ENCODE measurements at places on chromosomes 2 and 18. TPM values are rescaled to one million over a fixed set of nuclear protein-coding genes. Genes with fewer than 3 reads are reported as not detected.

- no peak for DNase-seq
Measured at GRCh38 chr18:924987-925386, 20.3 kb downstream of the ADCYAP1 start.

Gene C2orf92
- total RNA-seq: 10.4 TPM

GRCh38 chr2:30414961-30415360 lies 32.1 kb upstream of the LCLAT1 start:
- DNase-seq: no peak

Gene SERPINB10
- not detected for total RNA-seq

Gene C1QL2
- total RNA-seq: not detected

DNA sequence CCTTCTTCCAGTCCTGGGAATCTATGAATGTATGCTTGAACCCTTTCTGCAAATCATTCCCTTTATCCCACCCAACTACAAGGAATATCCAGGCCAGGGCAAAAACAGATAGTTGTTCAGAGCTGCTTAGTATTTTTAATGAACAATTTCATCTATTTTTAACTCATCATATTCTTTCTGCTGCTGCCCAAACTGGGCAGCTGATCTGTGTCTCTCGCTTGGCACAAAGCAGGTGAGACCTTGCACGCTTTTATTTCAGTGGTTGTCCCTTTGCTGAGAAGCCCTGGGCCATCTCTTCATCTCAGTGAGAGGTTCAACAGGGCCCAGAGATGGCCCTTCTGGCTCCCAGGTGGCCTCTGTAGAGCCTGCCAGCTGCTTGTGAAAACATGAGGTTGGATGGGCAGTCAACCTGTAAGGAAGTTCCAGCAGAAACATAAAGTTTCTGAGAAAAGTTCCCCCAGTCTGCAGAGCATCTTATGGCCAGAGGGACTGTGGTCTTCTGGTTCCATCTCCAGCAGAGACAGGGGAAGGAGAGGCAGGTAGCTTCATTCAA lies 57.5 kb downstream of the MYCN start:
- no peak for DNase-seq

Gene DSC3
- total RNA-seq: not detected

Gene ASAP2
- total RNA-seq: 30.3 TPM

Gene PDE1A
- total RNA-seq: 13.1 TPM

Gene SIX3
- total RNA-seq: not detected

DNA sequence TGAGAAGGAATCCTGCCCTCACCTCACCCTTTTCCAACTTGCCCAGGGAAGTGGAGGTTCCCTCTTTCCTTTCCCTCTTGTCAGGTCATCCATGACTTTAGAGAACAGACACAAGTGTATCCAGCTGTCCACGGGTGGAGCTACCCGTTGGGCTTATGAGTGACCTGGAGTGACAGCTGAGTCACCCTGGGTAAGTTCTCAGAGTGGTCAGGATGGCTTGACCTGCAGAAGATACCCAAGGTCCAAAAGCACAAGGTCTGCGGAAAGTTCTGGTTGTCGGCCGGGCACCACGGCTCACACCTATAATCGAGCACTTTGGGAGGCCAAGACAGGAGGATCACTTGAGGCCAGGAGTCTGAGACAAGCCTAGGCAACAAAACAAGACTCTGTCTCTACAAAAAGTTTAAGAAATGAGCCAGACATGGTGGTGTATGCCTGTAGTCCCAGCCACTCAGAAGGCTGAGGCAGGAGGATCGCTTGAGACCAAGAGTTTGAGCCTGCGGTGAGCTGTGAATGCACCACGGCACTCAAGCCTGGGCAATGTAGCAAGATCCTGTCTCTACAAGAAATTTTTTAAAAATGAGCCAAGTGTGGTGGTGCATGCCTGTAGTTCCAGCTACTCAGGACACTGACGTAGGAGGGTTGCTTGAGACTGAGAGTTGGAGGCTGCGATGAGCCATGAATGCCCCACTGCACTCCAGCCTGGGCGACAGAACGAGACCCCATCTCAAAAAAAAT lies 14.0 kb upstream of the CNDP1 start:
- no peak for DNase-seq

- no peak for DNase-seq
Measured at GRCh38 chr2:111100765-111101162, 19.9 kb upstream of the BCL2L11 start.

GRCh38 chr2:54574107-54574859 lies 118.2 kb downstream of the SPTBN1 start:
- DNase-seq: no peak

- DNase-seq: no peak
Measured at GRCh38 chr2:59276917-59277316, 1035.8 kb upstream of the FANCL start.

Gene COL4A4
- 0.76 TPM for total RNA-seq

DNA sequence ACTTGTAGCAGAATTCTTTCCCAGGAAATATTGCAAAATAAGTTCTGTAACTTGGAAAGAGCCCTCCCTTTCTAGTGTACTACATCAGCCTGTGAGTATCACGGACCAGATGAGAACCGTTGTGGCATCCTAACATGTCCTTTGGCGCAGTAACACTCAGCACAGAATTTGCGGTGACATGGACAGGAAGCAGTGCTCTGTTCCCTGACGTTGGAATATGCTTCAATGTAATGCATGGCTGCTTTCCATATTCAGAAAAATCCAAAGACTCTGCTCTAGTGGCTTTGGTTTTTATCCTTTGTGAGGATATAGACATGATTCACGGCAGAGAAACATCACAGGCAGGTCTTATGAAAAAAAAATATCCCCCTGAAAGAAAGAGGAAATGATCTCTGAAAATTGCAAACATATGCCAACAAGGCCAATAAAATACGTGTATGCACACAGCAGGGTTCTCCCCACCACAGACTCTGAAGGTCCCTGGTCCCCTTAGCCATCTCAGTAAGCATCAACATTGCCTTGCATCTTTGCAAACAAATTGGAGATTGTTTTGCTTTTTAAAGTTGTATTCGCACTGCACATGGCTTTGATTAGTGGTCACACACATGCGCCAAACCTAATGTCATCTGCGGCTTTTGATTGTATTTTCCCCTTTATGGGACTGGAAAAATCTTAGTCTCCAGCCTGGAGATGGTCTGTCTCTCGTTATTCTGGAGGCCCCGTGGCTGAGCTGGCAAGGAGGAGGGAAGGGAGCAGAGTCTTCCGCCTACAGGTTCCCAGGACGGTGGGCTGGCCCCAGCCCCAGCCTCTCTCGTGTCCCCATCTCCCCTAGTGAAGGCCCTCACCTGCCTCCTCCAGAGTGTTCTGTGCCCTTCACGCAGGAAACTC lies 122.9 kb downstream of the COPS8 start:
- DNase-seq: no peak

GRCh38 chr2:56297671-56298070 lies 113.9 kb downstream of the CCDC85A start:
- no peak for DNase-seq

Gene NAPG
- total RNA-seq: 60.6 TPM

DNA sequence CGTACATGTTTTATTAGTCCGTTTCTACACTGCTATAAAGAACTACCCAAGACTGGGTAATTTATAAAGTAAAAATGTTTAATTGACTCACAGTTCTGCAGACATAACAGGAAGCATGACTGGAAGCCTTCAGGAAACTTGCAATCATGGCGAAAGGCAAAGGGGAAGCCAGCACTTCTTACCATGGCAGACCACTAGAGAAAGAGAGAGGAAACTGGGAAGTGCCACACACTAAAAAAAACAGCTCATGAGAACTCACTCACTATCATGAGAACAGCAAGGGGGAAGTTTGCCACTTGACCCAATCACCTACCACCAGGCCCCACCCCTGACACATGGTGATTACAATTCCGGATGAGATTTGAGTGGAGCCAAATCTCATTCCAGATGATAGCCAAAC lies 466.2 kb downstream of the IRS1 start:
- DNase-seq: no peak

- DNase-seq: no peak
Measured at GRCh38 chr18:44552706-44553105, 128.0 kb upstream of the SETBP1 start.

DNA sequence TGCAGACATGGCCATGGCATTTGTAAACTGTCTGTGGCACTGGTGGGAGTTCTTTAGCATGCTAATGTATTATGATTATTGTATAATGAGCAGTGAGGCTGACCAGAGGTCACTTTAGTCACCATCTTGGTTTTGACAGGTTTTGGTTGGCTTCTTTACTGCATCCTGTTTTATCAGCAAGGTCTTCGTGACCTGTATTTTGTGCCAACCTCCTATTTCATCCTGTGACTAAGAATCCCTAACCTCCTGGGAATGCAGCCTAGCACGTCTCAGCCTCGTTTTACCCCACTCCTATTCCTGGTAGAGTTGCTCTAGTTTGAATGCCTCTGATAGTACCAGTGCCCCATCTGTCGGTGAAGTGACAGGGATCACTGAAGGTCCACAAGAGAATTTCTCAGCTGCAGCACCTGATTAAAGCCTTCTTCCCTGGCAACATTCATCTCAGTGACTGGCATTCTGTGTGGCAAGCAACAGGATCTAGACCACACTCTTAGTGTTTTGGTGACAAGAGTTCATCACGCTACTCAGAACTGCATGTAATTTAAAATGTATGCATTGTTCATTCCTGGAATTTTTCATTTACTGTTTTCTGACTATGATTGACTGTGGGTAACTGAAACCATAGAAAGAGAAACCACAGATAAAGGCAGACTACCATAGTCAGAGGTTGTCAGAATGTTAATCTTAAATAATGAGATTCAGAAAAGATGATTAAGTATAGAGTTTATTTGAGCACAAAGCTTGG lies 43.0 kb upstream of the GPR39 start:
- DNase-seq: no peak

DNA sequence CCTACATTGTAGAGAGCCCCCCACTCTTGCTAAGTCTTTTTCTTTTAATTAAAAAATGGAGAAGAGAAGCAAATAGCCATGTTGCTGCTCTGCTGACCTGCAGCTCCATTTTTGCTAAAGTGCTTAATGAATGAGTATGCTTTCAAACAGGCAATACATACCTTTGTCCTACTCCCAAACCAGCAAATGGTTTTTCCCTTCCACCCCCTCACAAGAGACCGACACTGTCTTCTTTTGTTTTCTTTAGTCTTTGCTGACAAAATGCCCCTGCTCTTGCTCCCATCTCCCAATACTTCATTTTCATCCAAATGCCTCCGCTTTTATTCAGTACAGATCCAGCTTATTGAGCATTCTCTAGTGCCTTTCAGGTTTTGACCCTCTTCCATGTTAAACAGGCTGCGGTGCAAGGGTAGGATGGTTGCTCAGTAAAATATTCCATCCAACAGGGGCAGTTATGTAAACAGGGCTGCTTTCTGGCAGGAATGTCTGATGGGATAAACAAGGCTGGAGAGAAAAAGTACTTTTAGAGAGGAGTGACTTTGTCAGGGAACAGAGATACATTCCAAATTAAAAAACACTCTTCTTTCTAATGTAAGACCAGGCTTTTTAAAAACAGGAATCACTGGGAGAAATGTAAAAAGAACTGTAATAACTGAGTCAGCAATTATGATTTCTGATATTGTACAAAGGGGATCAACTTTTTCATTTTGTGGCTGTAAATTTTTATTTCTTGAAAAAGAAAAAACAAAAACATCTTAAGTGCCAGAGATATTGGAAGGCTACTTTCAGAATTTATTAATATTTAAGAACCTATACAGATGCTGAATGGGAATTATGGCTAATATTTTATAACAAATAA lies 136.8 kb downstream of the MEP1B start:
- no peak for DNase-seq

DNA sequence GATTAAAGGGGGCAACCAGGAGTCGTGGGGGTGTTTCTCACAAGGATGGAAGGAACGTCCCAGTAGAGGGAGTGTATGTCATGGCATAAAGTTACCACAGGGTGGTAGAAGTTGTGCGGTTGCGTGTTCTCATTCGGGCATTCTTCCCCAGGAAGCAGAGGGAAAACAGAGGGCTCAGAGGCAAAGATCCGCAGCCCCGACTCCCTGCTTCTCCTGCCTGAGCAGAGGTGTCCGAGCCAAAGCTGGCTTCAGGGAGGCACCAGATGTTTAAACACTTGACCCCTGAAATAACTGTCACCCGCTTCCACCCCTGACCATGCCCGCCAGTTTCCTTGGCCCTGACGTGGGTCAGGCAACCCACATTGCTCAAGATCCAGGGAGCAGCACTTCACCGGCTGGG lies 83.7 kb downstream of the EN1 start:
- DNase-seq: no peak

Gene CCDC141
- total RNA-seq: 10.2 TPM

Gene RNF103
- 33.2 TPM for total RNA-seq
